ENCODE measurements at places on chromosomes 4 and X.
A peak's percentile ranks its signal among the peaks of the same experiment; 100 is the strongest.

- no peak for DNase-seq
These were observed 140.0 kb downstream of the F11 start for GRCh38 chr4:186405957-186406356.

GRCh38 chrX:15471028-15471427 lies 22.1 kb downstream of the PIR start:
- DNase-seq: peak; percentile 1

GRCh38 chr4:167826281-167826680 lies 266.1 kb upstream of the ANXA10 start:
- DNase-seq: no peak

GRCh38 chrX:104428231-104428630 lies 137.8 kb upstream of the IL1RAPL2 start:
- no peak for DNase-seq

DNA sequence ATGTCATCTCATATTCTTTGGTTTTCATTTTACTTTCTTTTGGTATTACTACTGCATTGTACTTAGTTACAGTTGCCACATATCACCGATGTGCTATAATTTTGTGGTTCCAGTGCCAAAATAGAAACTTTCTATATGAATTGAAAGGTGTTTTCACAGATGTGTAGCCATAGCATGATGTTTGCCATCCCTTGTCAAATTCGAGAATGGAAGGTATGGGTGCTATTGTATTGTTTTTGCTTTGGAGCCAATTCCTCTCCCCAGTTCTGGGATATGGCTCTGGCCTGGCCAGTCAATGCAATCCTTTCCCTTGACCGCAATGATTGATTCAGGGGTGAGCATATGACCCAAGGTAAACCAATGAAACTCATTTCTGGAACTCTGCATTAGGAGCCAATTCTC lies 86.2 kb upstream of the RPS6KA3 start:
- no peak for DNase-seq
